Activated T-cell treated with anti-CD3 and anti-CD28 coated beads, Interleukin-2, amount 50 U/mL, for 48 hours (primary cell): ENCODE measurements at places on chromosomes 11 and 22.
A peak's percentile ranks its signal among the peaks of the same experiment; 100 is the strongest.

DNA sequence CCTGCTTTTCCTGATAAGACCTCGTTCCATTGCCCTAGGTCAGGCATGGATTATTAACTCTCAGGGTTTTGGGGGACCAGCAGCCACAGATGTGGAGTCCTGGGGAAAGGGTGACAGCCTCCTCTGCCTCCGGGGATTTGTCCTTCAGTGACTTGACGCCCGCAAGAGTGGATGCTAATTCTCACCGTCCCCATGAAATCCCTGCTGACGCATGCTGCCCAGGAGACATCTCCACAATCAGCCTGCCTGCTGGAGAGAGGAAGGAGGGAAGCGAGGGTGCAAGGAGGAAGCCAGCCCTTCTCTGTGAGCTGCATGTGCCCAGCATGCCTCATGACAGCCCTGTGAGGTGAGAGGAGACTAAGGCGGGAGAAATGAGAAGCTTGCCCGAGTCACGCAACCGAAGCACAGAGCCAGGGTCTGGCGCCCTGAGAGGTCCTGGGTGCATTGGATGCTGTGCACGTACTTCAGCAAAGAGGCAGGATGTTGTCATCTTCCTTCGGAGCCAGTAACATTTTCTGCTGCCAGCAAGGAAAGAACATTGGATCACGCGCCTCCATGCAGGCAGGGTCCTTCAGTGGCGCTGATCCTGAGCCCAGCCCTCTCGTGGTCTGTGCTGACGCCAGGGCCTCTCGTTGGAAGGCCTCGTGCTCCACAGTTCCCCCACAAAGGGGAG lies 27.3 kb upstream of the KRTAP5-6 start:
- no peak for DNase-seq

DNA sequence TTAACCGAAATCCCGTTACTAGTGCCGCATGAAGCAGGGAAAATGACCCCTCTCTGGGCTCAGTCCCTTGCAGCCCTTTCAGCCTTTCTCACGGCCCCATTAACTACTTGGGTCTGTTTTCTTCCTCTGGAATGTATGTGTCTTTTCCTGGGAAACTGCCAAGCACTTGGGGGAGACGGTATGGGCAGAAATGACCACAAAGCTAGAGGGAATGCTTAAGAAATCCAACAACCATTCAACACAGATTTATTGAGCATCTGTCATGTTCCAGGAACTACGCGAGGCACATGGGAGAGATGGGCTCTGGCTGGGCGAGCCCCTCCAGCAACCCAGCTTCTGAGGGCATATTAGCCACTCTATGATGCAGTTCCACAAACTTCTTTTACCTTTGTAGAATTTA lies 462.6 kb downstream of the BUD13 start:
- DNase-seq: no peak

GRCh38 chr11:118401880-118402590 lies 629 bp downstream of the ATP5MG start:
- no peak for DNase-seq

DNA sequence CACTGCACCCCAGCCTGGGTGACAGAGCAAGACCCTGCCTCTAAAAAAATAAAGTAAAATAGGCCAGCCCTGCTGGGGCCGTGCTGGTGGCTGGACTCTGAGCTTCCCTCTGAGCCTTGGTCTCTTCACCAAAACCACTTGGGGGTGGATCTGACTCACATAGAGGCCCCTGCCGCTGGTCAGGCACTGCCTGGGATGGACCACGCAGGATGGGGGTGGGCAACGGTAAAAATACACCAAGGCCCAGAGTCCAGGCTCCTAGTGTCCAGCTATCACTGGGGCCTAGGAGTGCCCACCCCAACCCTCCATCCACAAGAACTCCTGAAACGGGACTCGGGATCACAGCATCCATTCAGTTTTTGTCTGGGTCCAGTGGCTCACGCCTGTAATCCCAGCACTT lies 12.3 kb upstream of the UPK3A start:
- DNase-seq: no peak

DNA sequence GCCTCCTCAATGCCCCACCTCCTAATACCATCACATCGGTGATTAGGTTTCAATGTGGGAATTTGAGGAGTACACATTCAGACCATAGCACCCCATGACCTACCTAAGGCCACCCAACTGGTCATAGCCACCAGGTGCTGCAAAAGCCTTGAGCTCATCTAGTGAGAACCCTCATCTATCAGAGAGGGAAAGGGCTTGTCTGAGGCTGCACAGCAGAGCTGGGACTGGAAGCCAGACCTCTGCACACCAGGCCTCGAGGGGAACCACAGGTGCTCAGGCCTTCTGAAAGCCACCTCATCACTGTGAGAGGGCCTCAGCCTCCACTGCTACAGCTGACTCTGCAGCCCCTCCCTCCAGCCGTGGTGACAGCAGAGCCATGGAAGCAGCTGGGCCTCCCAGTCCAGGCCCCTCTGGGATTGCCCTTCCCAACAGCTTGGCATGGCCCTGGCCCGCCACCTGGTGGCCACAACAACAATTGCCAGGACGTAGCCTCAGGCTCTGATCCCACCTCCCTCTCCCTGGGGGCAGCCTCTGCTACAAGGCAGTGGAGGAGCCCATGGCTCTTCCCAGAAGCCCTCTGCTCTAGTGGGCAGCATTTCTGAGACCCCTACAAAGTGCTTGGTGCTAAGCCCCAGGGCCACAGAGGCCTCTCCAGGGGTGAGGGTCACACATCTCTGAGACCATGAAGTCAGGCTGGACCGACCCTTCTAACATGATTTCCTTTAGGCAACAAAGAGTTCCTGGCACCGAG lies 41.0 kb upstream of the PRDM11 start:
- peak; percentile 69 for DNase-seq

DNA sequence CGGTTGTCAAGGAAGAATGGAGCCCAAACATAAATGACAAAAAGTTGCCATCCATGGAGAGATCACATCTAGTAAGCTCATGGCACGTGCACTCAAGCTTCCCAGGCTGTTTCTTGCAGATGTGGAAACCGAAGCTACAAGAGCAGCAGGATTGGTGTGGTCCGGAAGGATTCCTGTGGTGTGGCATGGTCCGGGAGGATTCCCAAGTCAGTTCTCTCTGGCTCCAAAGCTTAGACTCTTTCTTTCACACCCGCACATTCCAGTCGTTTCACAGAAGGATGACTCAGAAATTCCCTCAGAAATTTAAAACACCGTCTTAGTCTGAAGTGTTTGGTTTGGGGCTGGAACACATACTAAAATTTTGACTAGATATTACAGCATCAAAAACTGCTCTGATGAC lies 78.0 kb upstream of the DRD2 start:
- no peak for DNase-seq

- DNase-seq: no peak
These were observed 345.7 kb upstream of the NARS2 start for GRCh38 chr11:78920329-78920728.

DNA sequence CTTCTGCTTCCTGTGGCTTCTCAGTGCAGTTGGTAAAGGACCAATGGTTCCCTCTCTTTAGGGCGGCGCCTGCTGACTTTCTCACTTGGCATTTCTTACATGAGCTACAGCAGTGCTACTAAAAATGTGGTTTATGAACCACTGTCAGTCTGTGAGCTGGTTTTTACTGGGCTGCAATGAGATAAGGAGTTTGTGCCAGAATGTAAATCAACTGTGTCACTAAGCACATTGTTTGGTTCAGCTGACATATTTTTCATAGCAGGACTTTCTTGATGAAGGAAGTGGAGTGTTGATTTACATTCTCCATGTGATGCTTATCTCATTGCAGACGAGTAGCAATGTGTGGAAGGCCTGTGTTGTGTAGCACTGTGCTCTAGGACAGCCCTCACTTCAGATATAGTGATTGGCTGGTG lies 463.3 kb downstream of the SOX6 start:
- DNase-seq: no peak
